ENCODE measurements at places on chromosomes 12 and 14.

- DNase-seq: no peak
Observed at GRCh38 chr14:86933460-86933859, 1059.5 kb downstream of the GALC start.

DNA sequence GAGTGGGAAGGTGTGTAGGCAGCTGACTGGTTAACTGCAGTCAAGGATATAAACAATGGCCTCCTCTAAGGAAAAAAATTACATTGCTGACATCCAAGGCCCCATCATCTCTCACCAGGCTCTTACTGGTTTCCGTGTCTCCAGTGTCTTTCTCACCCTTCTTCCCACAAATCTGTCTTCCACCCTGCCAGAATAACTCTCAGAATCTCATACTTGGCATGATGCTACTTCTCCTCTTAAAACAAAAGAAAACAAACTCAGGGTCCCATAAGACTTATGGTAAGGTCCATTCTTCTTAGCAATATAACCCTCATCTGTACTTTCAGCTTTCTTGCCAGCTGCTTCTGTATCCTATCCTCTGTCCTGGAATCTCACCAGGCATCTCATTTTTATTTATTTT, 68.9 kb downstream of the SUSD6 start:
- DNase-seq: no peak

- DNase-seq: no peak
Observed at GRCh38 chr14:103710771-103711377, 4.4 kb downstream of the XRCC3 start.

DNA sequence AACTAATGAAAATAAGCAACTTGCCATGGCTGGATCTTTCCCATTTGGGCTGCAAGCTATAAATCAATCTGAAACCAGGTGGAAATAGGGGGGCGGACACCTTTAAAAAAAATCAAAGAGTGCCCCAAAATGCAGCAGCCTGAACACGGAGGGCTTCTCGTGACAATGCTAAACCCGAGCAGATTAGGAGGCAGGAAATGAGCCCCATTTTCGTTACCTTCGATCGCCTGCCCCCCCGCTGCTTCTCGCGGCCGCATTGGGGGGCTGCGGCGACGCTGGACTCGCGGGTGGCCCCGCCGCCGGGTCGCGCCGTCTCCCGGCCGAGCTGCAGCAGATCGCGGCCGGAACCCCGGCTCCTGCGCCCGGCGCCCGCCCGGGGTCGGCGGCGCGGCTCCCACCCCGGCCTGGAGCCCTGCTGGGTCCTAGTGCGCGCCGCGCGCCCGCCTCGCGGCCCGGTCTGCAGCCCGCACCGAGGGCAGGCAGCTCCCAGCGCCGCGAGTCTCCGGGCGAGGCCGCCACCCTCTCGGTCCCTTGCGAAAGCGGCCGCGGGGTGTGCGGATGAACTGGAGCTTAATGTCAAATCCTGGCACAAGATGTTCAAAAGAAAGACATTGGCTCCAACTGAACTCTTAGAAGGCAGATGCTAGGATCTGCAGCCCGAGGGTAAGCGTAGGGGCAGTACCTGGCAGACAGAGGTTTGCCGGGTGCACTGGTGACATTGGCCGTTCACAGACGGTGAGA, 201.9 kb upstream of the FOXN3 start:
- peak; percentile 23 for DNase-seq

GRCh38 chr12:1702713-1703112, 11.8 kb downstream of the ADIPOR2 start:
- no peak for DNase-seq

GRCh38 chr14:34794941-34795340, 80.2 kb downstream of the BAZ1A start:
- DNase-seq: no peak

- DNase-seq: no peak
Observed at GRCh38 chr14:65095633-65096205, 6.6 kb downstream of the MAX start.
